ENCODE measurements at places on chromosomes 4 and X.

- no peak for DNase-seq
Observed at GRCh38 chr4:2660596-2661211, 95.4 kb downstream of the TNIP2 start.

DNA sequence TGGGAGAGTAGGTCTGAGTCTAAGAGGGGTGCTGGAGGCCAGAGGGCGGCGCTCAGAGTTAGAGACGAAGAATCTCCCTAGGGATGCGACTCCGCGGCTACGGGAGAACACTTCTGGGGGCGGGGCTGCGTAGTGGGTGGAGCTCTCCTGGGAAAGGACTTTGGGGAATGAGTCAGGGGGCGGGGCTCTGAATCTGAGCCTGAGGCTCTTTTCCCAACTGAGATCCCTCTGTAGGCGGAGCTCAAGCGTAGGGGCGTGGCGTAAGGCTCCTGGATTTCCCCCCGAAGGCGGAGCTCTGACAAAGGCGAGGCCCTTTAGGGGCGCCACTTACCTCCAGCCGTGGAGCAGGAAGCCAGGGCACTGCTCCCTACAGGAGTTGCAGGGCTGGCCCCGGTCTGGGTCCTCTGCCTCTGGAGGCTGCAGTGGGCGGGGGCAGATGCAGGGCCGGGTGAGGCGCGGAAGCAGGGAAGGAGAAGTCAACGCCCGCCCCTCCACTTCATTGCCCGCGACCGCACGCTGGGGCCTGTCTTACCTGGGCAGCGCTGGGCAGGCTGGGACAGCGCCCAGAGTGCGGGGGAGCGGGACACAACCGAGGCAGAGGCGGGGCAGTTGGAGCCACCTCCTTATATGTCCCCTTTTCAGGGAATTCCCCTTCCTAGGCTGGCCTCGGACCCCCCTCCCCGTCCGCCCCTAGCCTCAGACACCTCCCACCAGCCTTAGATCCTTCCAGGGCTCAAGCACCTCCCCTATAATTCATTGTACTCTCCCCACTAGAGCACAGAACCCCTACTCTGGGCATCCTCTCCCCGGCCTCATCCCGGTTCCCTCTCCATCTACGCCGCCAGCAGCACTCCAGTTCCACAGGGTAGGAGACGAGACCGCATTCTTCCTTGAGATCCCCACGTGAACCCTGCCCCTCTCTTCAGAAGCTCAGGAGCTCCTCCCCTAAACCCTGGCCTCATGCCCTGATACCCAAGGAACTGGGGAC lies 1.6 kb downstream of the PRICKLE3 start:
- DNase-seq, result peak; percentile 92

DNA sequence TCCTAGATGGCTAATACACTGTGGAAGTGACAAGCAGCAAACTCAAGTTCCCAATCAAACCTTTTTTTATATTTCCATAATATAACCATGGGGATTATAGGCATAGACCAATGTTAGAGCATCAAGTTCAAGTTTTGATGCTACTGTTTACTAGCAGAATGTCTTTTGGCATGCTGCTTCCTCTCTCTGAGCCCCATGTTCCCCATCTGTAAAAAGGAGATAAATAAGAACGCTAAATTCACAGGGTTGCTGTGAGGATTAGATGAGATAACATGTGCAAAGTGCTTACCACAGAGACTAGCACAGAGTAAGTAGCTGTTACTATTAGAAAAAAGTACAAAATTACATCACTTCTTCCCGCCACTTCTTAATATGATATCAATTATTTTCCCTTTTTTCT lies 18.0 kb downstream of the MBNL3 start:
- DNase-seq, result no peak

GRCh38 chr4:7584606-7585159 lies 150.0 kb upstream of the PSAPL1 start:
- DNase-seq, result no peak

GRCh38 chr4:9919047-9919446 lies 102.2 kb downstream of the SLC2A9 start:
- DNase-seq, result no peak

- no peak for DNase-seq
Observed at GRCh38 chrX:77820091-77820727, 34.2 kb upstream of the ATRX start.

GRCh38 chr4:123555233-123555806 lies 158.7 kb downstream of the SPRY1 start:
- DNase-seq, result peak; percentile 76

DNA sequence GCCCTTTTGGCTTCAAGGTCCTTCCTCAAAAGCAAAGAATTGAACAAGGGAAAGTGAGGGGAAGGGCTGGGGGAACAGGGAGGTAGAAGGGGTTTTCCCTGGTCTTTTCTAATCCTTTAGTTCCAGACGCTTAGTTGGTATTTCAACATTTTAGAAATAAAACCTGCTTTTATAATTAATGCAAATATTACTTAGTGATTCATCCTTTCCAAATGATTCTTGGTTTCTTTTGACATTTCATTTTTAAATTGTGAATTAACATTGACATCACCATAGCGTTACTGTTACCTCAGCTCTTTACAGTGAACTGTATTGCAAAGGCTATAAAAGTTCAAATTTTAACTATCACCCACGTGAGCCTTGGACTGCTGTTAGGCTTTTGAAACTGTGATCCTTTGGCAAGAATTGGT lies 20.9 kb downstream of the NFKB1 start:
- DNase-seq, result no peak

DNA sequence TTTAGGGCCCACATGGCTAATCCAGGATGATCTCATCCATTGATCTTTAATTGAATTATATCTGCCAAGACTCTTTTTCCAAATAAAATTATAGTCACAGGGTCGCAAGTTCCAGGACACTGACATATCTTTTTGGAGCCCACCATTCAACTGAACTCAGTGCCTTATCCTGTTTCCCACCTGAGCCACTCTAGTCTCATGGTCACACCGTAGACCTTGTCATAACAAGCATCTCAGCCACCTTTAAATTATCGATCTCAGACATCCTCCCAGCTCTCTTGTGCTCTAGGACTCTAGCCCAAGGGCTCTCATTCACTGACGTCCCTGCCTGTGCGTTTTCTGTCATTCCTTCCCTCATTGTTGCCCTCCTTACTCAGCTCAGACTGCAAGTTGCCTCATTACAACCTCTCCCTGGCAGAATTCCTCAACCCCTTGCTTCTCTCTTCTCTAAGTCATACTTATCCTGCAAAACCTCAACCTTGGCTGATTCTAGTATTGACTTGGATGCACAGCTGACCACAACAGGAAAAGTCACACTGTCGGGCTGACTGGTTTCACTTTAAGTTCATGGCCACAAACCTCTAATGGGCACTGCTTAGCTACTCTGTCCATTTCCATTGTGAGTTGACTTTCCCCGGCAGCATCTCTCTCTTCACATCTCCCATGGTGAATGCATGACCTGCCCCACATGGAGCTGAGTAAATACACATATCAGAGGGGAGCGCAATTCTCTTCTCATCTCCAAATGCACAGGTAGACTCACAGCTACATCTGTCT lies 91.0 kb upstream of the TRIM2 start:
- DNase-seq, result peak; percentile 3

- DNase-seq, result peak; percentile 82
Observed at GRCh38 chr4:10773010-10773409, 88.4 kb upstream of the CLNK start.

DNA sequence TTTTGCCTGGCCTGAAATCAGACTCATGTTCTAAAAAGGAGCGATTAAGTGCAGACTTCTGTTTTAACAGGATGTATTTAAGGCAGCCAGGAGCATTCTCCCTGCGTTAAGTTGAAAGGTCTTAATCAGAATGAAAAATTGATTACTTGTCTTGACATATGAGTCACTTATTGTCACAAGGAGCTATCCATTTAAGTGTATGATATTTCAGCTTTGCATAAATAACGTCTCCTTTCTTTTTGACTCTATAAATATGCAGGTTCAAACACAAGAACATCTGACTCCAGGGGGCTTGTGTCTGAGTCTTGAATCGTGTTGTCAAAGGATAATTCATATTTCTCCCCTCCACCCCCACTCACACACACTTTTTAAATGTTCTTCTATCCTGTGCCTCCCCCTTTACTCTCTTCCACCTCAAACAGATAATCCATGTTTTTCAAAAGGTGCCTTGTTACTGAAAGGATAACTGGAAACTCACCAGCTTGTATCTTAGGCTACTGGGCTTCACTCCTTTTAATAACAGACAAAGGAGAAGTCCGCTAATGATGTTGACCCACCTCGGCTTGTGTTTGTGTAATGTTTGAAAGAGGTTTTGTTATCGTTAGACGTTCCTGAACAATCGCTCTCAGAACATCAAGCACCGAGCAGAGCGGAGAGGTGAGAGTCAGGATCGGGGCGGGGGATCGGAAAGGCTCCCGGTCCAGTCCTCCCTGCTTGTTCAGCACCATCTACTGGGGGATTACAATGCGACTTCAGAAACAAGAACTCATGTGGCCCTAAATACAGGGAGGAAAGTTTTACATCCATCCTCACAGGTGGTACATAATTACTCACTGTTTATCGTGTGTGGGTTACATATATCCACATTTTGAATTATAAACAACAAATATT lies 107.5 kb upstream of the RPL34 start:
- peak; percentile 40 for DNase-seq

GRCh38 chrX:119145241-119145653 lies 17.6 kb upstream of the KIAA1210 start:
- no peak for DNase-seq

- DNase-seq, result no peak
Observed at GRCh38 chrX:96764864-96765263, 80.2 kb downstream of the DIAPH2 start.

GRCh38 chr4:498328-498904 lies 540 bp downstream of the ZNF721 start:
- no peak for DNase-seq

GRCh38 chr4:17921451-17921850 lies 100.1 kb downstream of the LCORL start:
- DNase-seq, result no peak

- DNase-seq, result no peak
Observed at GRCh38 chrX:25131055-25131454, 115.3 kb upstream of the ARX start.

- DNase-seq, result no peak
Observed at GRCh38 chr4:103079621-103080020, 3.1 kb upstream of the SLC9B2 start.

- no peak for DNase-seq
Observed at GRCh38 chrX:148567779-148568178, 67.4 kb downstream of the AFF2 start.

- no peak for DNase-seq
Observed at GRCh38 chr4:141006242-141006802, 126.9 kb downstream of the RNF150 start.

GRCh38 chrX:14361435-14361834 lies 167.9 kb upstream of the GLRA2 start:
- DNase-seq, result no peak

GRCh38 chrX:56069299-56069931 lies 162.7 kb upstream of the KLF8 start:
- DNase-seq, result no peak

- no peak for DNase-seq
Observed at GRCh38 chrX:19981947-19982346, 8.9 kb downstream of the BCLAF3 start.

DNA sequence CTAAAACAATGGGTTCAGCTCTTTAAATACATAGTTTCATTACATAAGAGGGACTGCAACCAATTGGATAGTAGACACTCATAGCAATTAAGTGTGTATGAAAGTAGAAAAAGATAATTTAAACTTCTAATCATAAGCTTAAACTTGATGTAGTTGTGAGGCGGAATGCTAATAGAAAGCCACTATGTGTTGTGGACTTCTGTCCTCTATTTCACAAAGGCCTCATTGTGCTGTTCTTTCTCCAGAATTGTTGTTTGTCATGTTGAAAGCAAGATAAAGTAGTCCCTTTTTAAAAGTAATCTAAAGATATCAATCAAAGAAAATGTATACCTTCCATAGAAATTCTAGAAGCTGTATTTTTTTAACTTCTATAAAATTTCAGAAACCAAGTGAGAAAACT lies 329.4 kb downstream of the KLHL4 start:
- DNase-seq, result no peak

- no peak for DNase-seq
Observed at GRCh38 chrX:10230222-10230621, 73.4 kb downstream of the CLCN4 start.

DNA sequence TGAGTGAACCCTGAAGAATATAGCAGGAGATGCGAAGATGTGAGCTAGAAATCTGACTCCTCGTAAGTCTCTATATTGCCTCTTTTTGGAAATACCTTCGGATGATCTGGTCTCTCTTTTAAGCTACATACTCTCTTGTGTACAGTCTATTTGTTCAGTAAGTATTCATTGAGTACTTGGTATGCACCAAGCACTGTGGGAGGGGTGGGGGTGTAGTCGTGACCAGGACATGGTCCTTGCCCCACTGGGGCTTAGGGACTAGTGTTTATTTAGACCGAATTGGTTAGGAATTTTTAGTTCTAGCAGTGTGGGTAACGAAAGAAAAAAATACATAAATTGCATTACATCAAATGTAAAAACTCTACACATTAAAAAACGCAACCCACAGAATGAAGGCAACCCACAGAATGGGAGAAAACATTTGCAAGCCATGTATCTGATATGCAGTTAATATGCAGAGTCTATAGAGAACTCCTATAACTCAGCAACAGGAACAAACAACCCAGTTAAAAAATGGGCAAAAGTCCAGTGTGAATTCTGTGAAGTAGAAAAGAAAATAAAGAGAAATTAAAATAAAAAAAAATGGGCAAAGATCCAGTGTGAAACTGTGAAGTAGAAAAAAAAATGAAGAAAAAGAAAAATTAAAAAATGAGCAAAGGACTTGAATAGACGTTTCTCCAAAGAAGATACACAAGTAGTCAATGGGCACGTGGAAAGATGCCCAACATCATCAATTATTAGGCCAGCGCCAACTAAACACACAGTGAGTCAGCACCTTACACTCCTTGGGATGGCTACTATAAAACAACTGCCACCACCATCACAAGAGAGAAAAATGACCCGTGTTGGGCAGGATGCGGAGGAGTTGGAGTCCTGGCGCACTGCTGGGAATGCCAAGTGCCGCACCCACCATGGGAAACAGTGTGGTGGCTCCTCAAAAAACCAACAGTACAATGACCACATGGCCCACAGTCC lies 43.8 kb downstream of the RGS12 start:
- DNase-seq, result no peak

DNA sequence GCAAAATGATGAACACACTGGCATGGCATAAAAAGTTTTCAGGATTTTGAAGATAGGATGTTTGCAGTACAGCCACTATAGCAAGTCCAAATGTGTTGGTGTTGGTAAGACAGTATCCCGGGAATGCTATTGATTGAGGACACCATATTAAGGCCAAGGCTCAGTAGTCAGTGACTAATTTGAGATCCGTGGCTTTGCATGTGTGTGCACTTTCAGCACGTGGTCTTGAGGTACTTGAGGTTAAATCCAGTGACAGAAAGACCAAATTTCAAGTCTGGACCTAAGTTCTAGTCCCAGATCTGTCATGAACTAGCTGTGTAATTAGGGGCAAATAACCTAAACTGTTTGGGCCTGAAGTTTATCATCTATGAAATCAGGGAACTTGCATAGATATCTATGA lies 76.5 kb upstream of the ETNPPL start:
- no peak for DNase-seq

GRCh38 chr4:145012841-145013240 lies 85.2 kb downstream of the ANAPC10 start:
- DNase-seq, result no peak
